EL (cell line): ENCODE measurements at places on chromosomes 2 and 18.

DNA sequence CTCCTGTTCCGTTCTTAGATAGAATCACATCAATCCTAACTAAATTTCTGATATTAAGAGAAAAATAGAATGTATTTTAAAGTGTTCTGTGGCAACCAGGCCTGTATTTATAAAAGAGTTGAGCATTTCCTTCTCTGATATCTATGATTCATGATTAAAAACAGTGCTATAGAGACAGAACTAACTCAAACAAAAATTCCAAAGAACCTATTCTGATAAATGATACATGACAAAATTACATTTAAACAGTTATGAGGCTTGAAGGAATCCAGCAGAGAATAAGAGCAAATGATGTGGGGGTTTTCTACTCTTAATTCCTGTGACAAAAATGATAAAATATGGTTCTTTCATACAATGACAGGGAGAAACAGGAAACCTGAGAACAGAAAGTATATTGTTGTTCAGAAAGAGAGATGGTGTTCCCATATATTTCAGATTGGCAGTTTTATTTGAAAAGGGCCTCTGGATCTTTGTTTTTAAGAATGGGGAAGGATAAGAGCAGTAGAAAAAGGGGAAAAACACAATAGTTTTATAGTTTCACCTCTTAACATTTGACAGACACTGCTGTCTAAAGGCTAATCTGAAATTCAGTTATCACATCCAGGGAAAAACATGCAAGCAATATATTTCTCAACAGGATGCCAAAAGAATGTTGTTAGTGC lies 944.3 kb downstream of the LRP1B start:
- DNase-seq: no peak

- no peak for DNase-seq
These were observed 48.0 kb upstream of the CTLA4 start for GRCh38 chr2:203819434-203820133.

GRCh38 chr2:205495819-205496218 lies 186.5 kb upstream of the NRP2 start:
- peak; percentile 58 for DNase-seq

DNA sequence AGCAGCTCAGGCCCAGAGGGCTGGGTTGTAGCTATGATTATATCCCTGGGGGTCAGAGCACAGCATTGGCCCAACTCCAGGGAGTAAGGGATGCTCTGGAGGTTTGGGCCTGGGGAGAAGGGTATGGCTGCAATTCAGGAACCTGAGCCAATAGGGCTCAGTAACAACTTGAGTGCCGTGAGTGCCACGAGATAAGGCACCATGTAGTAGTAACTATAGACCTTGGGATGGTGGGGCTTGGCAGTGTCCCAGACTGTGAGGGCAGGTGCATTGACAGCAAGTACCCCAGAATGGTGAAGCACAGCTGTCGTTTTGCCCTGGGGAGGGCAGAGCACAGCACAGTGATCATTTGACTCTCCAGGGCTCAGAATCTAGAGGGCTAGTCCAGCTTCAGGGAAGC lies 45.1 kb upstream of the ZNF396 start:
- no peak for DNase-seq

GRCh38 chr2:32711219-32711618 lies 83.4 kb downstream of the TTC27 start:
- peak; percentile 75 for DNase-seq

- no peak for DNase-seq
These were observed 22.4 kb downstream of the MAL start for GRCh38 chr2:95047629-95048510.

DNA sequence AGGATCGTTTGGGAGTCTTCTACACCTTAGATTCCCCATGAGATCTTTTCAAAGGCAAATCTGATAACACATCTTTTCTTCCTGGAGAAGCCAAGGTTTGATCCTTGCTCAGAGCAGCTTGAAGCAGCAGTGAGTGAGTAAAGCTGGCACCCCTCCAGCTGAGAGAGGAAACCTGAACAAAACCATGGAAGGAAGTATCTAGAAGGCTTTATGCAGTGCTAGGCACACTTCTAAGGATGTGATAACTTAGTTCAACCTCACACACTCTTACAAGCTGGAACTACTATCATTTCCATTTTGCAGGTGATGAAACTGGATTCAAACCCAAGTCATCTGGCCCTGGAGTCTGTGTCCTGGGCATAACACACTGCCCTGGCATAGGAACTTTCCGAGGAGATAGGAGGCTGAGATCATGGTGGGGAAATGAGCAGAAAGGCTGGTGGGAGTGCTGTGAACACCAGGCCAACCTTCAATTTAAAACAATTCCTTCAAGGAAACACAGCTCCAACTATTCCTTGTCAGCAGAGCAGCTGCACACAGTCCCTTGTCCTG lies 71.2 kb downstream of the CTAGE1 start:
- DNase-seq: peak; percentile 78

GRCh38 chr2:201931475-201931874 lies 102.2 kb upstream of the FZD7 start:
- no peak for DNase-seq

GRCh38 chr18:21682371-21683051 lies 22.1 kb downstream of the ABHD3 start:
- peak; percentile 68 for DNase-seq

GRCh38 chr2:80417737-80418136 lies 113.2 kb upstream of the LRRTM1 start:
- no peak for DNase-seq

GRCh38 chr18:68314403-68314802 lies 400.5 kb downstream of the TMX3 start:
- peak; percentile 68 for DNase-seq

DNA sequence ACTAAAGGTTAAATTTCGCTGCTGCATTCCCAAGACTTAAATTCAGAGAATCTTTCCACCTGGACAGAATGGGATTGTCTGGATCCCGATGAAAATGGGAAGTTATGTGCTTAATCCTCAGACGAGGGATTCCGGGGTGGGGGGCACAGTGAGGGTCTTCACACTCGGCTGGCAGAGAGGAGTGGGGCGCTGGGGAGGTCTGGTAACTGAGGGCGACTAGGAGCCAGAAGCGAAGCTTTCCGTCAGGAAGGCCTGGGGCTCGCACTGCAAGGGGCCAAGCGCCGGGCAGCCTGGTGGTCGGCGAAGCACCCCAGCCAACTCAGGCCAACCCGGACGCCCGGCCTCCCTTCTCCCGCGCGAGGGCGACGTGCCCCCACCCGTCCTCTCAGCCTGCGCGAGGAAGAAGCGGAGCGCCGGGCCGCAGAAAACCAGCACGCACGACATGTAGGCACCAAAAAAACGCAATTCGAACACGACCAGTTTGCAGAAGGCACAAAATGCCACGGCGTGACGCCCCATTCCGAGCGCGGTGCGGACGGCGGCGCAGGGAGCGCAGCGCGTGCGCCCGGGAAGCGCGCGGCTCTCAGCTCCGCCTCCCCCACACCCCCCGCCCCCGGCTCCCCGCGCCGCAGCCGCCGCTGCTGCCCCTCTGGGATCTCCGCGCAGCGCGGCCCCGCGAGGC lies 188.1 kb downstream of the ZEB2 start:
- no peak for DNase-seq

DNA sequence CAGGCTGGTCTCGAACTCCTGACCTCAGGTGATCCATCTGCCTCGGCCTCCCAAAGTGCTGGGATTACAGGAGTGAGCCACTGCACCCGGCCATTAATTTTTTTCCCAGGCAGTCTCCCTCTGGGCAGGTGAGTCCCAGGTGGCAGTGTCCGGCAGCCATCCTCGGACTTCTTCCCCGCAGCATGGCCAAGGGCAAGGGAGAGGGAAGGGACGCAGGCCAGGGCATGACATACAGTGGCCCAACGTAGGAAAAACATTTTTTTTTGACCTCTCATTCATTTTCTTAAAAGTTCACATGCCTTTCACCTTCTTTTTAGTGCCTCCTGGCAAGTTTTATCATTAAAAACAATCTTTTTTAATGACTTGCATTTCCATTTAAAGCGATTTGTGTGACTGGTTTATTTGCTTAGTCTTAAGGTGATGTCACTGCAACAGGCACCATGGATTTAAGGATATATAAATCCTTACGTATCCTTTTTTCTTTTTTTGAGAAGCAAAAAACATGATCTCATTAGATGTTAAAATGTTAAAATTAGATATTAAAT lies 23.0 kb upstream of the ATOH8 start:
- no peak for DNase-seq

DNA sequence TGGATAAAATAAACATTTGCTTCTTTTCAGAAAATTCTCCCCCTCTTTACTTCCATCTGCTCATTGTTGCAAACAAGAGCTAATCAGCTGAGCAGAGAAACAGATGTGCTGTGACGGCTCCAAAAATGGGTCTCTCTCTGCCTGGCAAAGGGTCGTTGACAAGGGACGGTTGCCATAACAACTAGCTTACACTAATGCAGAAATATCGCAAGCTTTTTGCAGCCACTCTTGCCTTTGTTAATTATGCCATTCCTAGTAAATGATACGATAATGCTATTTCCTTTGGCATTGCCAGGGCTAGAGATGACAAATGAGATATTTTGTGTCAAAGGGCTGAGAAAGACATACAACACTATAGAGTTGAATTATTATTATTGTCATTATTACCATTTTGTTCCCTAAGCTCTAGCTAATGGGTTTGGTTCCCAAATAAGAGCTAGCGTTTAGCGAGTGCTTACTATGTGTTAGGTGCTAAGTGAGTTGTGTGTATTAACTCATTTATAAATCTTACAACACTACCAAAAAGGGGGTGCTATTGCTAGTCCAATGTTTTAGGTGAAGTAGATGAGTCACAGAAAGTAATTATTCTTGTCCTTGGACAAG lies 46.8 kb downstream of the MYO3B start:
- no peak for DNase-seq

DNA sequence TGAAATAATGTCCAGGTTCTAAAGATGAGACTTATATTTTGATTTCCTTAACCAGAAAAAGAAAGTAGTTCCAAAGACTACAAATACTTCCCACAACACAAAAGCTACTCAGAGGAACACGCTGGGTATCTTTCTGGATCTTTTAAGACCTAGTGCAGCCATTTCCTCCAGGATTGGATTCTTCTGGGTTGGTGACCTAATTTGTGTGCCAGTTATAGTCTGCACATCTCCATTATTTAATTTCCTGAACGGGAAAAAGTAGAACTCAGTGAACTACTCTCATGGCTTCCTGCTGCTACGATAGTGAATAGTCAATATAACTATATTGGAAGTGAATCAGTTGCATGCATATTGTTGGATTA lies 1.5 kb downstream of the TMEM87B start:
- DNase-seq: no peak

DNA sequence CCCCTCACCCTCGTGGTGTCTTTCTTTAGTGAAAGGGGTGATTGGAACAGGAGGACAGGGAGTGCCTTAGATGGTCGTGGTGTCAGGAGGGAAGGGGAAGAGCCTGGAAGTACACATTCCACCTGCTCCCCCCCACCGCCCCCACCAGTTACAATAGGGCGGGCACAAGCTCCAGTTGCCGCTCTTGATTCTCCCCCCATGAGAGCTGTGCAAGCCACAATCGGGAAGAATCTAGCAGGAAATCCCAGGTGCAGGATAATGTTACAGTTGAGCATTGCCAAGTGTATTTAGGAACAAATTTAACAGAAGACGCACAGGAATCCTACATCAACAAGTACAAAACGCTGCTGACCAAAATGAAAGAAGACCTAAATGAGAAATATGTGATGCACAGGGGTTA lies 73.6 kb downstream of the ASAP2 start:
- DNase-seq: no peak

DNA sequence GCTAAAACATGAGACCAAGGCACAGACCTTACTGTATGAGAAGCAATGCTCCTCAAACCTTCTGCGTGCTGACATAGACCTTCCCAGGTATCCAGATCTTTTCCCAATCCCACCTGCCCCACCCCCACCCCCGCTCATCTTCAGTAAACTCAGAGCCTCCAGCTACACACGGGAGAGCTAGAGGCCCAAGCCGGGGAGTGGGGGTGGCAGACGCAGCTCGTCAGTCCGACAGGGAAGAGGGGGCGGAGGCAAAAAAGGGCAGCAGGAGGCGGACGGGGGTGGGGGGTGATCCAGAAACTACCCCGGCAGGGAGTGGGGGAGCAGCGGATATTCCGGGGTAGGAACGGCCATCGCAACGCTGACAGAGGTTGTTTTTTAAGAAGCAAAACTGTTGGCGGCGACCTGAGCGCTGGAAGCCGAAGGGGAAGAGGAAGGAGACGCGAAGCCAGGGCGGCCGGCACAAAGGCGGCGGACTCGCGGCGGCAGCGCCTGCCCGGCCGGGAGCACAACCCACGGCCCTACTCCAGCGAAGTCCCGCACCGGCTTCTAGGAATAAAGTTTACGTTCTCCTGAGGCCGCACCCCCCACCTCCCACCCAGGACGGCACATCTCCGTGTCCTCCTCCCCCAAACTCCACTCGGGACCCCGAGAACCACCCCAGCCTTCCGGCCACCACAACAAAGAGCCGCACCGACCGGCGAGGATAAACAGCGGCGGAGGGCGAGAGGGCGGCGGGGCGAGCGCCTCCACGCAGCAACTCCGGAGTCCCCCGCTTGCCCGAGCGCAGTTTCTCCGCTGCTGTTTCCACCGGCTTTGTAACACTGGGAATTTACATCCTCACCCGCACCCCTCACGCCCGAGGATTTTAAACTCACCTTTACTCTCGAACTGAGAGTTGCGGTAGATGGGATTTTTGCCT lies 722 bp downstream of the BAZ2B start:
- peak; percentile 91 for DNase-seq

- no peak for DNase-seq
These were observed 29.8 kb downstream of the TMEM200C start for GRCh38 chr18:5865521-5865920.

DNA sequence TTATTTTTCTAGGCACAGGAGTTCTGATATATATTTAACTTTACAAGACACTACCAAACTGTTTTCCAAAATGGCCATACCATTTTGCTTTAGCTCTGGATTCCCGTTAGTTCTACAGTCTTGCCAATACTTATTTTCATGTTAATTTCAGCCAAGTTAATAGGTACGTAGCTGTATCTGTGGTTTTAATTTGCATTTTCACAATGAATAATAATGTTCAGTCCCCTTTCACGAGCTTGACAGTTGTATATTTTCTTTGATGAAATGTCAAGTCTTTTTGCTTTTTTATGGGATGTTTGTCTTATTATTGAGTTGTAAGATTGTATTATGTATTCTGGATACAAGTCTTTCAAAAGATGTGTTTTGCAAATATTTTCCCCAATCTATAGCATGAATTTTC lies 50.6 kb upstream of the GALNT5 start:
- no peak for DNase-seq

DNA sequence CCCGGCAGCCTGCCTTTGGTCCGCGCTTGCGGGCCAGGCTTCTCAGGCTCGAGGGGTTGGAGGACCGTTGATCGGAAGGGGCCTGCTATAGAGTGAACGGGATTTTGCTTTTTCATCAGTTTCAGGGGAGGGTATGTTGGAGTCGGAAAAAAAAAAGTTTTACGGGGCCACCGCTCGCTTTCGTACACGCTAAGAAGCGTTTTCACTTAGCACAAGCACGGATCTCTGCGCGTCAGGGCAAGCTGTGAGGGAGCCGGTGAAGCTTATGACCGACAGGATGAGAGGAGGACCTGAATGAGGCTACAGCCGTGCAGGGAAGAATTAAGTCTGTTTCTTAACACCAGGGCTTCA lies 443 bp downstream of the CPSF3 start:
- peak; percentile 20 for DNase-seq

DNA sequence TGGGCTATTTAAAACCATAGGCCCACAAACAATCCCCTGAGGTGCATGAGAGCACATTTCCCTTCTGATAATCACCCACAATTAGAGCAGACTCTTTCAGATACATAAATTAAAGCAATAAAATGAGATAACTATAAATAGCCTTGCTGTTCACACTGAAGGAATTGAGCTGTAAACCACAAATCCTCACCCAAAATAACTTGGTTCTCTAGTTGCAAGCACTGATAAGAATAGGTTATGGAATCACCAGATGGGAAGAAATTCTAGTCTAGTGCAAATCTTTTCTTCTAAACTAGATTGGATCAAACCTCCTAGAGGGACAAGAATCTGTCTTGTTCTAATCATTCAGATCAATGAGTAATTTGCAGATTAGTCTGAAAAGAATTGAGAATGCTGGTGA lies 64.6 kb downstream of the NAB1 start:
- DNase-seq: no peak
